ENCODE measurements at places on chromosomes 4 and X.

GRCh38 chrX:124208660-124209059, 123.8 kb upstream of the TEX13D start:
- no peak for DNase-seq

- no peak for DNase-seq
Measured at GRCh38 chr4:40662962-40663604, 33.4 kb upstream of the RBM47 start.

DNA sequence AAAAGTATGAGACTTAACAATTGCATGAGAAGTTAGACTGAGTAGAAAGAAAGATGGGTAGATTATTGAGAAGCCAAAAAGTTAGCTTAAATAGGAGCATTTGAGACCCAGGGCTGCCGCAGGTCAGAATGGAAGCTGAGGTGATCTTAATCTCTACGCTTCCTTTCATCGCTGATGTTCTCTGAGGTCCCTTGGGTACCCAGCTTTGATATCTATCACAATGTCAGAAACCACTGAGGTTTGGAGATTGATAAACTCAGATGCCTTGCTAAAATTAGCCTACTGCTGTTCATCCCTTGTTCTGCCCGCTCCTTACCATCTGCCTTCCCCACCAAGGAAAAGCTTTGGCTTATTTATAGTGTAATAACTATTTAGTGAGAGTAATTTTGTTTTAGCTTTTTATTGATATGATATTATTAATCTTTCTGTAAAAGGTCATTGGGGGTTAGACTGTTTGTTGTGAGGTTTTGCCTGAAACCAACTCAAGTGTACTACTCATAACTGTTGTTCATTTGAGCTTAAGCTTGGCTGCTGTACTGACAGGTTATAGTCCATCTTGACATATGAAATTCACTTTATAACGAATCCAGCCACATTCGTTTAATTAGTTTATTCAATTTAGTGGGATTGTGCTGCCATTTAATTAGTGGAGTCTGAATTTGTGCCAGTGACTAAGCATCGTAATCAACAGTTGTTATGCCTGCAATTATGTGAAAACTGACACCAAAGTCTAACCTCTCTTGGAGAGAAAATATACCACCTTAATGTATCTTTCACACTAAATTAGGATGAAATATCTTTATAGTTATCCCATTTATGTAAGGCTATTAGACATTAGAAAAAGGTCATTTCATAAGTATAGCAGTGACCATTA, 15.1 kb downstream of the MCUB start:
- no peak for DNase-seq

- no peak for DNase-seq
Measured at GRCh38 chr4:143254491-143255226, 69.9 kb downstream of the USP38 start.

- no peak for DNase-seq
Measured at GRCh38 chr4:14528918-14529317, 473.4 kb upstream of the CPEB2 start.

- DNase-seq, result no peak
Measured at GRCh38 chr4:142350871-142351270, 495.2 kb downstream of the INPP4B start.

DNA sequence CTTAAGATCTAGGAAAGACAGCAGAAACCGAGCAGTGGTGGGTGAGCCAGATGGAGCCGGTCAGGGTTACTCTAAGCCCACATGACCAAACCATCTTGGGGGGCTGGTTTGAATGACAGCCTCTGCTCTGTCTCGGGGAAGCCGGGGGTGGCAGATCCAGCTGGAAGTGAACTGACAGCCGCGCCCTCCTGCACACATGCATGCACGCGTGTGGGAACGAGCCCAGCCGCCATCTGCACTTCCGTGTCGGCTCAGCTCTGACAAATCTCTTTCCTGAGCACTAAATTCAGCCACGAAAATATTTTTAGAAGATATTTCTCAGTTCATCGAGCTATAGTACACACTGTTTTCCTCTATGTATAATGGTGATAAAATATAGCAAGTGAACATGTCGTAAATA, 115.5 kb downstream of the DCTD start:
- no peak for DNase-seq

DNA sequence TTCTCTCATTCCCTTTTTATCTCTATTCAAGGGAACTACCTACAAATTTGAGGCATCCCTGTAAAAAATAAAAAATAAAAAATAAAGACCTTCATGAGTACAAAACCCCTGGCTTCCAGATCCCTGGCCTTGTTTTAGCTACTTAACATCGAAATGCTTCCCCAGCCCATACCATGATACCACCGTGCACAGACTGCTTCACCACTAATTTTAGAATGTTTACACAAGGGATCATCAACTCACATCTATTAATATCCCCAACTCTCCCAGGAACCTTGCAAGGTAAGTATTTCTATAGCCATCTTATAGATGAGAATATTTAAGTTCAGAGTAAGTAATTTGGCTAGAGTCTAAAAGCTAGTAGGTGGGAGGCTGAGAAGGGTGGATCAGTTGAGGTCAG, 51.7 kb downstream of the UCHL1 start:
- DNase-seq, result no peak

- no peak for DNase-seq
Measured at GRCh38 chrX:150983521-150984168, 510 bp downstream of the HMGB3 start.

GRCh38 chrX:69014200-69014599, 151.1 kb downstream of the PJA1 start:
- DNase-seq, result no peak

DNA sequence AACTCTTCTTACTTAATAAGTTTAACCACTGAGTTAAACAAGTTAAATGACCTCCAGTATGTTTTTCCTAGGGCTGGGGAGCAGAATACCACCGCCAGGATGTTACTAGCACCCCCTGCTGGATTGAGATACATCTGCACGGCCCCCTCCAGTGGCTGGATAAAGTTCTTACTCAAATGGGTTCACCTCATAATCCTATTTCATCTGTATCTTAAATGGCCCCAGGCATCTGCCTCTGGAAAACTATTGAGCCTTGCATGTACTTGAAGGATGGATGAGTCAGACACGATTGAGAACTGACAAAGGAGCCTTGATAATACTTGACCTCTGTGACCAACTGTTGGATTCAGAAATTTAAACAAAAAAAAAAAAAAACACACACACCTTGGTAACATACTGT, 61.5 kb upstream of the MMAA start:
- DNase-seq, result peak; percentile 37

GRCh38 chrX:33204889-33205288, 6.5 kb downstream of the DMD start:
- no peak for DNase-seq

DNA sequence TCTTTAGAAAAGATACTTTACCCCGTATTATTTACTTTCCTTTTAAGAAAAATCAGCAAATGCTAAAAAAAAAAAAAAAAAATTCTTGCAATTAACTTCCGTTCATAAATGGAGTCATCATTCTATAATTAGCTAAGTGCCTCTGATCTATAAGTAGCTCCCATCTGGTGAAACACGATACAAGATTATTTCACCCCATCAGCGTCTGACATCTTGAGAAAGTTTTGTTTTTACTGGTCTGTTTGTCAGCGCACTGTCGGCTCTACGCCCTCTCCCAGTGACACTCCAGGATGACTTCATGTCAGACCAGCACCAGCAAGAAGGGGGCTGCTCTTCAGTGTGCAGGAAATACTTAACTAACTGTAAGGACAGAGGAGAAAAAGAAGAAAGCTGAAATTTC, 108.3 kb downstream of the AFAP1 start:
- no peak for DNase-seq

DNA sequence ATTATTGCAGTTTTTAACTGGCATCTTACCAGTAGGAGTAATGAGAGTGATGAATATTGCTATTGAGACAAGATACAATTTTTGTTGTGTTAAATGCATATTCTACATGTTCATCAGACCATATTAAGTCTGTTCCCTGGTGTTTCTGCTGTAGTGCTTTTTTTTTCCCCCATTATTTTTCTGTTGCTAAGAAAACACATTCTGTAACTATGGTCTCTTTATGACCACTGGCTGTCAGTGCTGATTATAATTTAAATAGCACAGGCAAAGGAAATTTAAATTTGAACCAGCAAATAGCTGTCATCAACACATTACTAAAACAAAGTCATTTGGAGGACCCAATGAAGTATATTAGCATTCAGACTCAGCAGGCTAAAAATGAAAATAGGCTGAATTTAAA, 98.3 kb upstream of the ANKRD50 start:
- no peak for DNase-seq

DNA sequence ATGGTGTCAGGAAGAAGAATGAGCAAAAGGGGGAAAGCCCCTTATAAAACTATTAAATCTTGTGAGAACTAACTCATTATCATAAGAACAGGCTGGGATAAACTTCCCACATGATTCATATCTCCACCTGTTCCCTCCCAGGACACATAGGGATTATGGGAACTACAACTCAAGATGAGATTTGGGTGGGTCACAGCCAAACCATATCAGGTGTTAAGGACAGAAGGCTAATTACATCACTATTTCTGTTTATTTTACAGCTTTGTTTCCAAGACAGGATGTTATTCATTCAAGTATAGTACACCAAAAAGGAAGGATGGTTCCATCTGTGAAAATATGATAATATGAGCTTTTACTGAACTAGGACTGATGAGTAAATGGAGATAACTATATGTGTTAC, 63.7 kb upstream of the ARSJ start:
- no peak for DNase-seq

- DNase-seq, result peak; percentile 29
Measured at GRCh38 chrX:100413229-100413628, 3.2 kb upstream of the PCDH19 start.

- no peak for DNase-seq
Measured at GRCh38 chr4:24743206-24743605, 52.2 kb upstream of the SOD3 start.

GRCh38 chrX:5898463-5898862, 330.2 kb downstream of the NLGN4X start:
- no peak for DNase-seq

- DNase-seq, result no peak
Measured at GRCh38 chrX:21806691-21807090, 32.7 kb upstream of the MBTPS2 start.

- no peak for DNase-seq
Measured at GRCh38 chr4:141884070-141884469, 247.7 kb downstream of the IL15 start.

- DNase-seq, result no peak
Measured at GRCh38 chrX:130552444-130553073, 150.8 kb downstream of the RBMX2 start.

DNA sequence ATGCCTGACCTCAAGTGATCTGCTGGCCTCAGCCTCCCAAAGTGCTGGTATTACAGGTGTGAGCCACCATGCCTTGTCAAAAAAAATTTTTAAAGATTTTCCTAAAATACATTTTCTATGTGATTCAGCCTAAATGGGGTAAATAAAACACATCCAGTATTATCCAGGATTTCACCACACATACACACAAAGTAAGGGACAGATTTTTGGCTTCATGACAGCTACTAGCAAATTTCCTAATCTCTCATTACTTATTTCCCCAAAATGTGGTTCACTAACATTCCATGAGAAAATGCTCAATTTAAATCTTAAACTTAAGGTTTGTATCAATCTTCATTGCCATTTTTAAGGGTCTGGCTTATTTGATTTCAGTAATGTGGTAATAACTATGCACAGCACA, 348.5 kb upstream of the INTU start:
- no peak for DNase-seq

- DNase-seq, result no peak
Measured at GRCh38 chr4:124092541-124092984, 620.0 kb downstream of the ANKRD50 start.

GRCh38 chr4:48944756-48945241, 38.2 kb upstream of the OCIAD2 start:
- DNase-seq, result no peak

GRCh38 chr4:148068065-148068911, 336.4 kb downstream of the ARHGAP10 start:
- no peak for DNase-seq

- no peak for DNase-seq
Measured at GRCh38 chr4:122577808-122578781, 42.8 kb downstream of the IL21 start.

DNA sequence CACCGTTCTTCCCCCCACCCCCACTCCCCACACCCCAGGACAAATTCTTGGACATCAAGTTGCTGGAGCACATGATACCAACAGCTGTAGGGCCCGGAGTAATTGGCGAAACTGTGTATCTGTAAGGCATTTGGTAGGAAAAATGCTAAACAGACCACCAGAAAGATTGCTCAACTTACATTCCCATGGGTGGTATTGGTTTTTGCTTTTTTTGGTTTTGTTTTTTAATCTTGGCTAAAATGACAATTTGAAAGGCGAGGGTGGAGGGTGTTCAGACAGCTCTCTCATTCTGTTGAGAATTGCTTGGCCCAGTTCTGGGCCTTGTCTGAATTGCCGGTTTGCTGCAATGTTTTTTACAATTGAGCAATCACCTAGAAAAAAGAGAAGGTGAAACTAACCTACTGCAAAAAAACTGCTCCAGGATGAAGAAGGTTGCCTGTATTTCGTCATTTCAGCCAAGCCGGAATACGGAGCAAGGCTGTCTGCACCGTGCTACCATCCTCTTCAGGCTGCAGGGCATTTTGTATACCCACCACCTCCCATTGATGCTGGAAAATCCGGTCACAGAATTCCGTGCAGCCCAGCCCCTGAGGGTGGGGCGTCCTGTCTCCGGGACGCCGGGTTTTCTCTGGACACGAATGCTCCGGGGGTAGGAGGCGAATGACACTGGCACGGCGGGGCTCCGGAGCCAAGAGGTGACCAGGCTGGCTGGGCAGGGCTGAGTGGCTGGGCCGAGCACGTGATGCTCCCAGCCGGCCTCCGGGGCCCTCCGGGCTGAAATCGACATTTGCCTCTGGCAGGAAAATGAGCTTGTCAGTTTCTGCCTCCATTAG, at the start of gene CLCN4:
TSS of gene CLCN4 (plus strand) at position 777 of the 833 bp plus-strand sequence. CDS start 28,058 bp downstream, outside the sequence.
- peak; percentile 80 for DNase-seq

DNA sequence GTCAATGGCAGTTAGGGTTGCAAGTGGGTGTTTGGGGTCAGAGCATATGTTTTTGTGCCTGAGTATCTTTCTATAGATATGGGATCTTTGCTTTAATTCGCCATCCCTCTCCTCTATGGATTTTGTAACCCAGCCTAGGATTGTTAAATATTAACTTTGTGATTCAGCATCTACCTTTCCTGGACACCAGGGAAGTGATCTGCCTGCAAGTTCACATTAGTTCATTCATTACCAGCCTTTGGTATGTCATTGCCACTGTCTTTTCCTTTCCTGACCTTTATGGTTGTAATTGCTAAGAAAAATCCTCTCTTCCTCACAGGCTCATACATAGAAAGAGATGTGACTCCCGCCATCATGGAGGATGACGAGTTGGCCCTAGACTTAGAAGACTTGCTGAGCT, 73.8 kb downstream of the KIT start:
- DNase-seq, result no peak

DNA sequence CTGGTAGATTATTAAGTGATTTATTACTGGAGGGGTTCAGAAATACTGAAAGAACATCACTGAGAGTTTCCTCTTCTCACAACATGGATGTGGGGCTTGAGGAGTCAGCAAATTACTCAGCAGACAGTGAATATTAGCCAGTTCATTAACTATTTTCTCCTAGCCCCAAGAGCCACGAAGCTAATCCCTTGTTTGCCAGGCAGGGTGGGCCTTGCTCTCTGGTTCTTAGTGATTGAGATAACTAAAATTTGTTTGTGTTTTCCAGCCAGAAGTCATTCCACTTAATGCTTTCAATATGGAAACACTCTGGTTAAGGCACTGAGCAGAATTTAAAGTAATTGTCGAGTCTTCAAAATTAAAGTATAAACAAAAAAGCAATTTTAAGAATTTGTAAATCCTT, 40.1 kb upstream of the PASD1 start:
- DNase-seq, result no peak

GRCh38 chr4:93092765-93093164, 735.8 kb upstream of the ATOH1 start:
- no peak for DNase-seq

GRCh38 chr4:138595731-138596460, 353.7 kb upstream of the SLC7A11 start:
- DNase-seq, result peak; percentile 31
